ENCODE measurements at places on chromosomes 6 and 20.
A peak's percentile ranks its signal among the peaks of the same experiment; 100 is the strongest.

DNA sequence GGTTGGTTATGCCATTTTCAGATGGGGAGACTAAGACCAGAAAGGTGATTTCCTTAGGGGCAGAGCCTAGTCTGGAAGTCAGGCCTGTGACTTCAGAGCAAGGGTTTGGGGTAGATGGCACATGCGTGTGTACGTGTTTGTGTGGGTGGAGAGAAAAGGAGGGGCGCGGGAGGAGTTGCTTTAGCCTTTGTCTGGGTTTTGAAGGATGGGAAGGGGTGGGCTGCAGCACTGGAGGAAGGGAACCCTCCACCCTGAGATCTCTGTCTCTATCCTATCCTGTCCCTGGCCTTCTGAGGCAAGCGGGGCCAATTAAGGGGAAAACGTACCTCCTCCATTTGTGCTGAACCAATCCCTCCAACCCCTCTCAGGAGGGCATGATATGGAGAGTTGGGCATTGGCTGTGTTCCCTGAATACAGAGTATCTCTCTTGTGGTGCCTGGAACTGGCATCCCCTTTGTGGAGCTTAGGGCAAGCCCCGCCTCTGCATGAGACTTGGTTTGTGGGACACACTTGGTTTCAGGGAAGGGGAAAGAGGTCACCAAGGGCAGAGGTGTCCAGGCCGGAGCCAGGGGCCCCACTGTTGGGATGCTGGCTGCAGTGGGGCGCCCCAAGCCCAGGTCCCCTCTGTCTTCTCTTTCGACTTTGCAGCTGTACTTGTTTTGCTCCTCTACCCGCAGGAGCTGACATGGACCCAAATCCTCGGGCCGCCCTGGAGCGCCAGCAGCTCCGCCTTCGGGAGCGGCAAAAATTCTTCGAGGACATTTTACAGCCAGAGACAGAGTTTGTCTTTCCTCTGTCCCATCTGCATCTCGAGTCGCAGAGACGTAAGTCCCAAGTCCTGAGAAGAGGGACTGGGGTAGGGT is at the start of gene DBNDD2:
TSS of gene DBNDD2 (plus strand) at position 507 of the 863 bp plus-strand sequence. CDS start at position 686, 179 bp downstream.
- ATAC-seq, result no peak

DNA sequence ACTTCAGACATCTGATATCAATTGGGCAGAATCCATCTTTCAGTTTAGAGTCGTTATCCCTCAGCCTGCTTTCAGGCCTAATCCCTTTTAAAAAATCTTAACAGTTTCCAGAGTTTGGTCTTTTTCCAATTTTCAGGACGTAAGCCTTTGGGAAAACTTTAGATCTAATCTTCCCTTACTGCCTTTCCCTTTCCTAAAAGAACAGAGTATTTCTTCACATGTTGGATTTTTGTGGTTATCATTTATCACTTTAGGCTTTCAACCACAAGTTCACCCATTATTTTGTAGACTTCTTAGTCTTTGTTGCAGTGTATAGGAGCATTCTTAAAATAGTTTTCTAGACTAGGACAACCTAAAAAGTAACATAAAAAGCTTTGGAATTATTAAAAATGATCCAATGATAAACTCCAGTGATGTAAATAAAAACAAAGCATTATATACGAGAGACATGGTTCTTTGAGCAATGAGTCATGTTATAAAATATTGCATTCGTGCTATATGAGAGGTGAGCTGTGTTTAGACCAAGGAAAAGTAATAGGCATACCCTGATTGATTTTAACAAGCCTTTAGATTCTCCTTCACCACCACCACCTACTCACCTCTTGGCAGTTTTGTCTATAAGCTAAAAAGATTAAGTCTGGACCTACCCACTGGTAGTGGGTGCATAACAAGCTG is 90.4 kb upstream of the MCHR2 start:
- no peak for ATAC-seq

DNA sequence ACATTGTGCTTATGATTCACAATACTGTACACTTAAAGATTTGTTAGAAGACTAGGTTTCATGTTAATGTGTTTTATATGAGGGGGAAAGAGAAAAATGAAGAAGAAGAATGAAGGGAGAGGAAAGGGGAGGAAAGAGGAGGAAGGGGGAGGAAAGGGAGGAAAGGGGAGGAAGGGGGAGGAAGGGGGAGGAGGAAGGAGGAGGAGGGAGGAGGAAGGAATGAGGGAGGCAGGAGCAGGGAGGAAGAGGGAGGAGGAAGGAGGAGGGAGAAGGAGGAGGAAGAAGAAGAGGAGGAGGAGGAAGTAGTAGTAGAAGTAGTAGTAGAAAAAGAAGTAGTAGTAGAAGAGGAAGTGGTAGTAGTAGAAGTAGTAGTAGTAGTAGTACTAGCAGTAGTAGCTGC is 70.6 kb downstream of the COL21A1 start:
- no peak for ATAC-seq

DNA sequence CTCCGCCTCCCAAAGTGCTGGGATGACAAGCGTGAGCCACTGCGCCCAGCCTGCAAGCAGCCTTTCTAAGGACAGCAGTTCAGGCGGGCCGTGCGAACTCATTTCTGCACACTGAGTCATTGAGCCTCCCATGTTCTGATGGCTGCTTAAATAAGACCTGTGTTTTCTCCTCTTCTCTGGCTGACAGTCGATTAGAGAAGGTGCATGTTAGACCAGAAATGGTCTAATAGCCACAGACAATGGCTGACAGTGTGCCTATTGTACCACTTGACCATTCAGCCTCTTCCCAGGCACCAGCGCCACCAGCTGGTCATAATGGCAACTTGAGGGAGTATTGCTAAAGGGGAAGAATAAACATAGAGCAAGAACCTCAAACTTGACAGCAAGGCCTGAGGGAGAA is 6.2 kb downstream of the CST11 start:
- ATAC-seq, result no peak

- no peak for ATAC-seq
Measured at GRCh38 chr20:23037017-23037481, 1.9 kb downstream of the SSTR4 start.

DNA sequence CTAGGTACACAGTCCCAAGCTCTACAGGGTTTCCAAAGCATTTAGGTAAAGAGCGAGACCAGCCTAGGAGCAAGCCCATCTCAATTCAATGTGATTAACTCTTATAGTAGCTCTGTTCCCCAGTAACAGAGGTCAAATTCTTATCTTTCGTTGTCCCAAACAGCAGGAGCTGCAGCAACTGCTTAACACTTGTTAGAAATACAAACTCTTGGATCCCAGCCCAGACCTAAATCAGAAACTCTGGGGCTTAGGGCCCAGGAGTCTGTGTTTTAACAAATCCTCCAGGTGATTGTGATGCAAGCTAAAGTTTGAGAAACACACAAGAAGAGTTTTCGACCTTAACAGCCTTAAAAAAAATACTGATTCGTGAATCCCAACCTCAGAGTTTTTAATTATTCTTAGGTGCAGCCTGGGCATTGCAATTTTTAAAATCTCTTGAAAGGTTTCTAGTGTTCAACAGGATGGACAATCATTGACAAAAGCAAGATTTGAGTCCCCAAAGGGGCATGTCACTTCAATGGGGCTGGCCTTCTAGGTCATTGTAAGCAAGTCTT is 127.4 kb upstream of the HCRTR2 start:
- ATAC-seq, result no peak

GRCh38 chr20:48957533-48957932 is 36.0 kb downstream of the ARFGEF2 start:
- no peak for ATAC-seq

- no peak for ATAC-seq
Measured at GRCh38 chr20:49278818-49279676, 1.2 kb upstream of the ZNFX1 start.

DNA sequence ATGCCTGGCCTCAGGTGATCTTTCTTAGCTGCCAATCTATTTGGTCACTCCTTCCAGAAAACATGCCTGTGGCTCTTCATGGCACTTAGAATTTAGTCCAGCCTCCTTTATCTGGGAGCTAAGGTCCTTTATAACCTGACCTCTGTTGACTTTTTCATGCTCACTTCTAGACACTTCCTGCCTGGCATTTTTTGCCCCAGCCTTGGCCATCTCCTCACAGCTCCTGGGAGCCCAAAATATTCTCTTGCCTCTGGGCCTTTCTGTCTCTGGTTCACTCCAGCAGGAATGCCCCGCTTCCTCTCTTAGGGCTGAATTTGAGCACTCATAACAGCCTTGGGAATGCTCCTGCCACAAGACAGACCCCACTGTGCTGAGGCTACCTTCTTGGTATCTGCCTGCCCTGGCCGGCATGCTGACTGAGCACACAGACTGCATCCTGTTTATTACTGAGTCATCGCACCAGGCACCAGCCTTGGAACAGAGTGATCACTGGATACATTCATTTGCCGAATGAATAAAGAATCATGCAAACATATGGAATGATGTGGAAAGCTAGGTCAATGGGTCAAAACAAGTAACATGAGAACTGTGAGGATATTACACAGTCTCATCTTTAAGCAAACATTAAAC is 5.8 kb upstream of the EEF1E1 start:
- ATAC-seq, result no peak

DNA sequence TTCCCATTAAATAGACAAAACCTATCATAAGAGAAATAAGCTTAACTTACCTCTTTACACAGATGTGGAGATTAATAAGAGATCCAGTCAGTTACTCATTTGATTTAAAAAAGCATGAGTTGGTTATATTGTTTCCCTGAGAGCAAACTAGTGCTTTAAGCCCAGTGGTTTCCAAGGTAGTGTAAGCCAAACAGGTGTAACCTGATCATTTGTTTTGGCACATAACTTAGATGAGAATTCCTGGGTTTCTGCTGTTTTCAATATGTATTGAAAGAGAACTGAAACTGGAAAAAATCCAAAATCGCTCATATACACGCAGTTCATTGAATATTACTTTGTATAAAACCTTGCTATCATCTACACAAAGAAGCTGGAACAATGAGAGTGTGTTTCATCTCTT is 30.5 kb upstream of the SMIM8 start:
- no peak for ATAC-seq

GRCh38 chr6:98514073-98514720 is 320.2 kb upstream of the POU3F2 start:
- no peak for ATAC-seq

DNA sequence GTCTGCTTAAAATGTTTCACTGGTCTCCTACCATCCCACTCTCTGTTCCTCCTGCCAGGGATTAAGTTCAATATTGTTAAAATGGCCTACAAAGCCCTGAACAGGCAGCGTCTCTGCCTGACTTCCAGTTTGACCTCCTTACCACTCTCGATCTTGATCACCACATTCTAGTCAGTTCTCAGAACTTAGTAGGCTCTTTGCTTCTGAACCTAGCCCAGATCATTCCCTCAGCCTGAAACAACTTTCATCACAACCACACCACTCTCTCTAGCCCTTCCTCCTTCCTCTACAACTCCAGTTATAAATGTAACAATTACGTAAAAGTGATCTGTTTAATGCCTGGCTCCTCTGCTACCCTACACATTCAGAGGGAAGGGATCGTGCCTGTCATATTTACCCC is 53.3 kb downstream of the ATG5 start:
- no peak for ATAC-seq

DNA sequence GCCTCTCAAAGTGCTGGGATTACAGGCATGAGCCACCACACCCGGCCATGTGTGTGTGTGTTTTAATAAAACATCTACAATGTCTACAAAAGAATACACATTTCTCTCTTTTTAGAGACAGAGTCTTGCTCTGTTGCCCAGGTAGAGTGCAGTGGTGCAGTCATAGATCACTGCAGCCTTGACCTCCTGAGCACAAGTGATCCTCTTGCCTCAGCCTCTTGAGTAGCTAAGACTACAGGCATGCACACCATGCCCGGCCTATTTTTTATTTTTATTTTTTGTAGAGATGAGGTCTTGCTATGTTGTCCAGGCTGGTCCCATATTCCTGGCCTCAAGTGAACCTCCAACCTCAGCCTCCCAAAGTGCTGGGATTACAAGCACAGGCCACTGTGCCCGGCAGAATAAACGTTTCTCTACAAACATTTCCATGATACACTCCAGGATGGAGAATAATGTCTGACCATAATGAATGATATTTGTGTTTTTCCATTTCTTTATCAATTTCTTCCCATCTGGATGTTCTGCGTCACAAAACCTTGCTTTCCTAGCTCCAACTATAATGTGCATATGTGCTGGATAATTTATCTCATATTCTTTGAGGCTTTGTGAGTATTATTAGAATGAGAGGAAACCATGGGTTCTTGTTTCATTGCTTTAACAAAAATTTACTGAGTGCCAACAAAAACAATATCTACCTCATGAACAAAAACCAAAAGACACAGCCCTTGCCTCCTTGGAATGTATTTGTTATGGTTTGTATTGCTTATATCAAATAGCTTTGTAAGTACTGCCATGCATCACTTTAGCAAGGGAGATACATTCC is 28.6 kb upstream of the CCN2 start:
- ATAC-seq, result no peak

DNA sequence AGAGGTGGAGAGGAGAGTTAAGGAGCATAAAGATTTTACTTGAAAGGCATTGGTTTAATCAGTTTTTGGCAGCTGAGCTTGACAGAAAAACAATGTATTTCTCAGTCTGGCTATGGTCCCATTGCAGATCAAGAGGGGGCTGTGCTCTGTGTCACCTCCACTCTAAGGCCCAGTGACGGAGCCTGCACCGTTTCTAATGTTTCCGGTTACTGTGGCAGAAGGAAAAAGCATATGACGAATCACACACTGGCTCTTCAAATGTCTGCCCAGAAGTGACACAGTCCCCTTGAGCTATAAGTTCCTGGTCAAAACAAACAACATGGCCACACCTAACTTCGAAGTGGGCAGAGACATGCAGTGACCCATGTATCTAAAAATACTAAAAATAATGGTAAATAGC is 372.0 kb downstream of the PLCB1 start:
- ATAC-seq, result no peak

- no peak for ATAC-seq
Measured at GRCh38 chr20:4709261-4710105, 12.2 kb upstream of the PRND start.

GRCh38 chr20:63698739-63699465 is 2.5 kb downstream of the TNFRSF6B start:
- ATAC-seq, result peak; percentile 62

GRCh38 chr20:60431349-60431748 is 473.1 kb downstream of the CDH26 start:
- ATAC-seq, result no peak

- ATAC-seq, result no peak
Measured at GRCh38 chr20:63972312-63973159, 2.8 kb upstream of the ZNF512B start.

- ATAC-seq, result no peak
Measured at GRCh38 chr20:31984981-31985471, 17.1 kb downstream of the XKR7 start.

GRCh38 chr6:11258260-11259237 is 26.1 kb upstream of the NEDD9 start:
- peak; percentile 77 for ATAC-seq

- no peak for ATAC-seq
Measured at GRCh38 chr6:128117916-128118315, 217.1 kb upstream of the THEMIS start.

GRCh38 chr6:136859430-136859829 is 37.0 kb downstream of the PEX7 start:
- ATAC-seq, result no peak

GRCh38 chr6:146871611-146872425 is 273.0 kb downstream of the ADGB start:
- ATAC-seq, result no peak
